T-helper 1 cell (primary cell): ENCODE measurements at places on chromosomes 12 and 14.

DNA sequence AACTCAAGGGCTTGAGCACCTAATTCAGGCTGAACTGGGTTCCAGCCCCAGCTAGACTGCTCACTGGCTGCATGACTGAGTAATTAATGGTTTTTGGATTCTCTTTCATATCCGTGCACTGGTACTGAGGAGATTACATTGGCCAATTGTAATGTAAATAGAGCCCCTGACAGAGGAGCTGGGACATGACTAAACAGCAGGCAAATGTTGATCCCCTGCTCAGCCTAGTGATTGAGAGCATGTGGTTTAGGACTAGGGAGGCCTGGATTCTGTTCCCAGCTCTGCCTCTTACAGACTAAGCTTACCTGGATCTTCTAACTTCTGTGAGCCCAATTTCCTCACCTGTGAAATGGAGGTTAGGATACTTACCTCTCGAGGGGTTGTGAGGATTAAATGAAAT, 204.3 kb downstream of the ESR2 start:
- no peak for DNase-seq

GRCh38 chr12:29150462-29150861, 1.4 kb downstream of the FAR2 start:
- no peak for DNase-seq

DNA sequence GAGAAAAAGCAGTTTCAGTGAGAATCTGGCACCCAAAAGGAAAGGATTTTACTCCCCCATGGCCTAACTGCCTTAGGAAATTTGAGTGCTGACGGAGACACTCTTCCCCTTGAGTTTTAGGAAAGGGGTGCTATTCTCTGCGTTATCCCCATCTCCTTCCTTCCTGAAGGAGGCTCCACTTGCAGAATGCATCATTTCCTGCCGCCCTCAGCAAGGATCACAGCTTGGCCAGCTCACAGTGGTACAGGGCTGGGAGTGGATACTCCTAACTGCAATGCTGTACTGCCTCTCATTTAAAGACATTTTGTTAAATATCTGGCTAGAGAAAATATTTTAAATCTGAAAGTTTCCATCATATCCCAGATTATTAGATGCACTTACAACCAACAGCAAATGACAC, 33.0 kb downstream of the RDH12 start:
- DNase-seq: no peak

DNA sequence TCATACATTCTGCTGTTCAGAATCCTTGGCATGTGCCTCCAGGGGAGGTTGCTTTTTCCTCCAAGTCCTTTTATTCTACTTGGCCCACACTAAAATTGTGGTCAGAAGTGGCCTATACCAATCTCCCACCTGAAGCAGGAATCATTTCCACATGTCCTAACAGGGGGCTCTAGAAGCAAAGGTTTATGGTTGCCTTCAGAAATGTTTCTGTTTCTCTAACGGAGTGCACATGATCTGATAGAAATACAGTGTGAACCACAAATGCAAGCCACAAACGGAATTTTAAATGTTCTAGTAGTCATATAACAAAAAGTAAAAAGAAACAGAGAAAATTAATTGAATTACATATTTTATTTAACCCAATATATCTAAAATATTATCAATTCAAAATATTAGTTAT, 4.0 kb downstream of the PTGER2 start:
- DNase-seq: no peak

- no peak for DNase-seq
These were observed 120.4 kb upstream of the CNOT2 start for GRCh38 chr12:70122804-70123203.

- DNase-seq: no peak
These were observed 26.5 kb downstream of the PACS2 start for GRCh38 chr14:105340821-105341733.

- no peak for DNase-seq
These were observed 34.8 kb downstream of the GCN1 start for GRCh38 chr12:120159509-120160237.

- DNase-seq: no peak
These were observed 136.7 kb downstream of the GPR135 start for GRCh38 chr14:59328454-59328853.

DNA sequence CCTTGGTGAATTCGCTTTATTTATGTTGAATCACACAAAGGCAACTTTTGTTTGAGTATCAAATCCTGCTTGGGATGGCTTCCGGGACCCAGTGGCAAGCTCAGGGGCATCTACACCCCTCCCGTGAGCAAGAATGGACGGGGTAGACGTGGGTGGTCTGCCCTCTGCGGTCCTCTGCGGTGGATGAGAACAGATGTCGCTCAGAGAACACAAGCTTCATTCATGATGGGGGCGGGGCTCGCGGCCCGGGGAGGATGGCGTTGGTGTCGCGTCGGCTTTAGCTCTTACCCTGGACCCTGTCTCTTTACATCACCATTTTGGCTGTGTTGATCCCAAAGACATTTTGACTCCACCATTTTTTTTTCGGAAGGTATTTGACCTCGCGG, 158.5 kb upstream of the RTL1 start:
- no peak for DNase-seq
